ENCODE measurements at places on chromosomes 11 and 22. TPM values are rescaled to one million over a fixed set of nuclear protein-coding genes. Genes with fewer than 3 reads are reported as not detected.

DNA sequence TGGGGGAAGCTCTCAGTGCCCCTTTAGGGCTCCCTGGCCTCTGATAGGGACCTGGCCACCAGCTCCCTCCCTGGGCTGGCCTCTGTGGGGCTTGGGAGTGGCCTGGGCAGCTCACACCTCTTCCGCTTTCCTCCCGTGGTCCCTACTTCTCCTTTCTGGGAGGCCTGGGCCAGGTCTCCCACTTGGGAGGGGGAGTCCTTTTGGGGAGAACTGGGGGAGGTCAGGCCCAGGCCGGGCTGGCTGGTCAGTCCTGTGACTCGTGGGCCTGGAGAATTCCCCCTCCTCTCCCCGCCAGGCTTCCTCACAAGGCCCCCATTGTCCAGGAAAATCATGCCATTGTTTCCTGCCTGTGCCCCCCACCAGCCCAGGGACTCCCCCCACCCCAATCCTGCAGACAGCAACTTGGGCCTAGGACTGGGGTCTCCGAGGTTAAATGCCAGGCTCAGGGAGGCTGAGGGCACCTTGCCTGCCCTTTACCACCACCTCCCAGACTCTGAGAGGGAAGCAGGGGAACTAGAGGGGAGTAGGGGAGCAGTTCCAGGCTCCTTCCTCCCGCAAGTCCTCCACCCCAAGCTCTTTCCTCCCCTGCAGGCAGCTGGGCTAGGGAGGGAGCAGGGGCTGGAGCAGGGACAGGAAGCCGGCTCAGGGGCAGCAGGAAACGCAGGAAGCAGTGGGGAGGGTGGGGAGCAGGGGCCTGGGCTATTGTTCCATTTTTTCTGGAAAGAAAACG lies 2.8 kb downstream of the MAP3K11 start:
- no peak for DNase-seq

The ROBO4 gene
- 5.1 TPM for polyA plus RNA-seq

The CDKN1C gene
- polyA plus RNA-seq: 197 TPM

GRCh38 chr11:3155691-3156258 lies 9.3 kb downstream of the OSBPL5 start:
- no peak for DNase-seq

The ART5 gene
- 0.25 TPM for polyA plus RNA-seq

GRCh38 chr11:16180868-16181267 lies 175.5 kb downstream of the SOX6 start:
- no peak for DNase-seq
